ENCODE measurements at places on chromosomes 6 and 20. TPM values are rescaled to one million over a fixed set of nuclear protein-coding genes. Genes with fewer than 3 reads are reported as not detected.

GRCh38 chr6:135046912-135047311 is 7.7 kb downstream of the HBS1L start:
- H3K4me1 ChIP-seq = peaks cover 56% of the 10 kb centered on the region
- no peak overlapping the region for H3K4me3 ChIP-seq
- peaks cover 47% of the 10 kb centered on the region for H3K36me3 ChIP-seq
- no peak for DNase-seq

DNA sequence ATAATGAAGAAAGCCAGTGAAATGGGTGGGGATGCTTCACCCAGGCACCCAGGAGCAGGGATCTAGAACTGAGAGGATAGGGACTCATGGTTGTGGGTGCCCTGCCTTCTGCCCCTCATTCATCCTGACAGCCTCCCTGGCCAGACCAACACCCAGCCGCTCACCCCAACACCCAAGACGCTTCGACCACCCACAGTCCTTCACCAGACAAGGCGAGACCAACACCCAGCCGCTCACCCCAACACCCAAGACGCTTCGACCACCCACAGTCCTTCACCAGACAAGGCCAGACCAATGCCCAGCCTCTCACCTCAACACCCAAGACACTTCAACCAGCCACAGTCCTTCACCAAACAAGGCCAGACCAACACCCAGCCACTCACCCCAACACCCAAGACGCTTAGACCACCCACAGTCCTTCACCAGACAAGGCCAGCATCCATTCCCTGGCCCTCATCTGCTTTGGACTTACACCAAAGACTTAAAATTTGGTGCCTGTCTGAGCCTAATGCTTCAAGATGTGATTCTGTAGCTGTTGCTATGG is 131.5 kb downstream of the ANKRD60 start:
- DNase-seq = no peak
- H3K4me1 ChIP-seq = no peaks in the 10 kb centered on the region
- peaks cover 6% of the 10 kb centered on the region for H3K27me3 ChIP-seq
- no peaks in the 10 kb centered on the region for H3K36me3 ChIP-seq

DNA sequence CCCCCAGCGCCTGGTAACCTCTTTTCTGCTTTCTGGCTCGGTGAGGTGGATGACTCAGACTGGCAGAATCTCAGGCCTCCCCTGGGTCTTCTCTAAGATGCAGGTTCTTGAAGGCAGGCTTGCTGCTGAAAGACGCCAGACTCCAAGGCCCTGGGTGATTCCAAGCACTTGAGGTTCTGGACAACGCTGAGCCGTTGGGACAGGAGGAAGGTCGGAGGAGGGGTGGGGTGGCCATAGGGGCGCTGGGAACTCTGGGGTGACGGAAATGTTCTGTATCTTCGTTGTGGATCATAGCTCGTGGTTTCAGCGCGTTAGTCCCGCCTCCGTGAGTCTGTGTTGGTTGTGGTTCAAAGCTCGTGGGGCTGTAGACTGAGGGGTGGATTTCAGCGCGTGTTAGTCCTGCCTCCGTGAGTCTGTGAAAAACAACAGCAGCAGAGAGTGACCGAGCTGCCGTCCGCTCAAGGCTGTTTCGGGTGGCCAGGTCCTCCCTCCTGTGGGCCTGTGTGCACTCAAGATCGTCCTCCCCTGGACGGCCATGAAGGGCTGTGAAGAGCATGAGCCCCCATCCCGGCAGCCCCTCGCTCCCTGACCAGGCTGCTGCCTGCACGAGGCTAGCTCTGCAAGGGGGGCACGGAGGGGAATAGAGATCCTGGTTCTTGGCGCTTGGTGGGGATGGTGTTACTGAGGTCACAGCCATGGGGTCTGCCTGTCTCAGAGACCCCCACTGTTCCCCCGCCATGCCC is 7.7 kb downstream of the NTSR1 start:
- peak; percentile 39 for DNase-seq
- peak overlapping the region; percentile 1 for H3K4me3 ChIP-seq
- H3K27me3 ChIP-seq = peaks cover 42% of the 10 kb centered on the region
- H3K36me3 ChIP-seq = peaks cover 16% of the 10 kb centered on the region

GRCh38 chr6:40630051-40630450 is 42.9 kb upstream of the LRFN2 start:
- H3K27me3 ChIP-seq = no peaks in the 10 kb centered on the region
- no peaks in the 10 kb centered on the region for H3K36me3 ChIP-seq
- no peaks in the 10 kb centered on the region for H3K4me1 ChIP-seq

- H3K27ac ChIP-seq = no peak overlapping the region
- H3K27me3 ChIP-seq = peaks cover 9% of the 10 kb centered on the region
- no peaks in the 10 kb centered on the region for H3K4me1 ChIP-seq
- no peak overlapping the region for H3K4me3 ChIP-seq
- no peaks in the 10 kb centered on the region for H3K36me3 ChIP-seq
Observed at GRCh38 chr20:37575884-37576283, 48.2 kb upstream of the BLCAP start.

GRCh38 chr6:111838749-111839484 is 34.3 kb downstream of the FYN start:
- H3K27ac ChIP-seq = peak overlapping the region; percentile 72
- peak overlapping the region; percentile 10 for H3K4me3 ChIP-seq
- peaks cover 59% of the 10 kb centered on the region for H3K4me1 ChIP-seq
- H3K27me3 ChIP-seq = no peaks in the 10 kb centered on the region
- peaks cover 42% of the 10 kb centered on the region for H3K36me3 ChIP-seq

Gene DSP
- total RNA-seq = 0.33 TPM

DNA sequence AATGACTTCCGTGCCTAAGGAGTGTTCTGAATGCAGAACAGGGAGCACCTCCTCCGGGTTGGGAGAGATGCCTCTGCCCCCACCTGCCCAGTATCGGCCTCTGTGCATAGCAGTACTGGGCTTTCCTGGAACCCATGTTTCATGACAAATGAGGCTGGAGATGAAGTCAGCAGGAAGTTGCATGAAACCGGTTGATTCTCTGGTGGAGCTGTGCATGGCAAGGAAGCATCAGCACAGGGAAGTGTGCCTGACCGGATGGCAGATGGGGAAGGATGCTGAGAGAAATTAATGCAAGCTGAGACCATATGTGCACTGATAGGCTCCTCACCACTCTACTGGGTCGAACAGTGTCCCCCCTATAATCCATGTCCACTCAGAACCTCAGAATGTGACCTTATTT is 155.5 kb downstream of the CDH26 start:
- H3K4me1 ChIP-seq = no peaks in the 10 kb centered on the region
- H3K4me3 ChIP-seq = no peak overlapping the region
- DNase-seq = no peak
- H3K36me3 ChIP-seq = no peaks in the 10 kb centered on the region
- H3K27me3 ChIP-seq = peaks cover 11% of the 10 kb centered on the region

Gene OR2B6
- not detected for total RNA-seq

DNA sequence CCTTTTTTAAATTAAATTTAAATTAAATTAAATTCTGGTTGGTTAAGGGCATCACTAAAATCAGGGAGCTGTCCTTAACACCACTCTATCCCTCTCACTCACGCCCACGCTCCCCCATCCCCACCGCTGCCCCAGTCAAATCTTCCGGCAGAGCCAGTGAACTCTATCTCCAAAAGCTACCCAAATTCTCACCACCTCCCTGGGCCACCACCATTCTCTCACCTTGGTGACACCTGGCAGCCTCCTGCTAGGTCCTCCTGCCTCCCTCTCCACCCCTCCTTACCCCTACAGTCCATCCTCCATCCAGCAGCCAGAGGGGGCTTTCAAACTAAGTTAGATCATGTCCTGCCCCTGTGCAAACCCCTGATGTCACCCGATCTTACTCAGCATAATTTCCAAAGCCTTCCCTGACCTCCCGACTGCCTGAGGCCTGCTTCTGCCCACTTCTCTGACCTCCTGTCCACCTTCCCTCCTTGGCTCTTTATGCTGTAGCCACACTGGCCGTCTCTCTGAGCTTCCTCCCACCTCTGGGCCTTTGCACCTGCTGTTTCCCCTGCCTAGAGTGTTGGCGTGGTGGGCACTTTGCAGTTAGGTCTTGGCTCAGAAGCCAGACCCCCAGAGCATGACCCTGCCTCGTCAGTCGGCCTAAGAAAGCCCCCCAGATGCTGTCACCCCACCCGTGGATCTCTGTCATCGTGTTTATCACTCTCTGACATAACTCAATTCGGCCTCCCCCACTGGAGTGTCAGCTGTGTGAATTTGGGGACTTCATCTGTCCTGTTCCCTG is 24.7 kb downstream of the PTGIS start:
- H3K27ac ChIP-seq = peak overlapping the region; percentile 27
- DNase-seq = peak; percentile 9
- no peaks in the 10 kb centered on the region for H3K27me3 ChIP-seq
- H3K4me3 ChIP-seq = no peak overlapping the region
- peaks cover 35% of the 10 kb centered on the region for H3K36me3 ChIP-seq

DNA sequence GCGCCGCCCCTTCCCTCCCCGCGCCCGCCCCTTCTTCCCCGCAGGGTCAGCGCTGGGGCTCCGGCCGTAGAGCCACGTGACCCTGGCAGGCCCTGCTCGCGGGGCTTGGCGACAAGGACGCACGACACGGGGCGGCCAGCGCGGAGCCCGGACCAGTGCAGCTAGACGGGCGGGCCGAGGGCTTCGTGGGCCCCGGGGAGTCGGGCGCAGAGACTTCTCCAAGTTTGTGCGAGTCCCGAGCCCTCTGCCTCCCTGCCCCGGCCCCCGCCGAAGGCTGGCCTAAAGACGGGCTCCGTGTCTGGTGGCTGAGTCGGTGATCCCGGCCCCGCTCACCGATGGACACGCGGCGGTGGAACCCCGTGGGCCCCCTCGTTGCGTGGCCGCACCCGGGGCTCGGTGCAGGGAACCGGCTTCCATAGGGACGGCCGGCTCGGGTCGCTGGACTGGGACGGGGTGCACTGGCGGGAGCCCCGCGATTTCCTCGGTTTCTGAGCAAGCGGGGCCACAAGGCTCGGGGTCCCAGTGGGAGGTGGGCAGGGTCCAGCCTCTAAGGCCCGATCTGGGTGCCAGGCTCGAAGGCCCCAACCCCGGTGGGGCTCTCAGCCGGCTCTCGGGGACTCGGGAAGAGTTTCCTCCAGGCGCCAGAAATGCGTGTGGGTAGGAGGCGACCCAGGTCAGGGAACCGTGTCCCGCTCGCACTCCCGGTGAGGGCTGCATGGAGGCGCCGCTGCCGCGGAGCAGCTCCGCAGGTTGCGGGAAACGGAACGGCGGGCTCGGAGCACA is 452 bp upstream of the GATA5 start:
- DNase-seq = no peak
- no peak overlapping the region for H3K27ac ChIP-seq
- peaks cover 42% of the 10 kb centered on the region for H3K27me3 ChIP-seq
- no peaks in the 10 kb centered on the region for H3K4me1 ChIP-seq
- no peak overlapping the region for H3K4me3 ChIP-seq
- H3K36me3 ChIP-seq = no peaks in the 10 kb centered on the region

DNA sequence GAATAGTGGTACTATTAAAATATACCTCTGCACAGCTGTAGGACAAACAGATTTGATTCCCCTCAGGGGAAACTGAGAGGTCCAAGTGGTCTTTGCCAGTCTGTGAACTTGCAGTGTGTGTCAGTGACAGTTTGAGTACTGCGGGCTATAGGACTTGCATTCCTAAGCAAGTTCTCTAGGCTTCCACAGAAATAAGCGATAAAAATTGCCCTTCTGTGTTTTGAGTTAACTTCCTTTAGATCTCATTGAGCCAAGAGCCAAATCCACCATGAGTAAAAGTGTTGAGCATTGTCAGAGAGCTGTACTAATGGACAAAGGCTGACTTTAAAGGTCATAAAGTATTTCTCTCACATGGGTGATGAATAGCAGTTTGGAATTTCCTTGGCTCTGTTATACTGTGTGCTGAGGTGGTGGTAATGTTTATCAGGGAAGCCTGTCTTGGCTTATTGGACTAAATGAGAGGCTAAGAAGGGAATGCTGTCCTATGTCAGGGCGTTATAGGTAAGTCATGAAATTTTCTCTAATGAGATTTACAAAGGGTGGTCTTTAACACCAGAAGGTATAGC is 122.6 kb upstream of the MAP3K7 start:
- H3K4me1 ChIP-seq = no peaks in the 10 kb centered on the region
- H3K27me3 ChIP-seq = peaks cover 14% of the 10 kb centered on the region
- no peaks in the 10 kb centered on the region for H3K36me3 ChIP-seq
- no peak for DNase-seq
- H3K27ac ChIP-seq = no peak overlapping the region
- no peak overlapping the region for H3K4me3 ChIP-seq

GRCh38 chr6:96301781-96302180 is 219.8 kb upstream of the UFL1 start:
- H3K36me3 ChIP-seq = no peaks in the 10 kb centered on the region
- H3K27me3 ChIP-seq = no peaks in the 10 kb centered on the region
- peaks cover 5% of the 10 kb centered on the region for H3K4me1 ChIP-seq

Gene C6orf15
- not detected for total RNA-seq

Gene PHACTR3
- total RNA-seq = not detected

DNA sequence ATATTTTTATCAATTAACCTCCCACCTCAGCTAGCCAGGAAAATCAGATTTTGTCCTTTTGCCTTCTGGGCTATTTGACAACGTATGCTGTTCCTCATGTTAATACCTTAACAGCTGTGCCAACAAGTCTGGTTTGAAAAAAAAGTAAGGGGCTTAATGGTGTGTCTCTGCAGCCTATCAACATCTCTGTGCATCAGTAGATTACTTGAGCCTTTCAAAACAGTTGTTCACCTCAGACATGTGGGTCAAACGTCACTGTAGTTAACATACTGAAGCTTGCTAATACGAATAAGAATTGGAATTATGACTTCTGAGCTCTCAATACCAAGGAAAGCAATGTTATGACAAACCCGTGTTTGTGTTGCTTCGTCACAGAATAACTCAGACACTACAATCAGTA is 23.0 kb downstream of the CEP57L1 start:
- H3K36me3 ChIP-seq = peaks cover 2% of the 10 kb centered on the region
- no peak overlapping the region for H3K4me3 ChIP-seq
- no peak overlapping the region for H3K27ac ChIP-seq
- H3K4me1 ChIP-seq = peaks cover 14% of the 10 kb centered on the region
- H3K27me3 ChIP-seq = no peaks in the 10 kb centered on the region
- no peak for DNase-seq

- no peak for DNase-seq
- H3K27ac ChIP-seq = no peak overlapping the region
- no peaks in the 10 kb centered on the region for H3K36me3 ChIP-seq
- peaks cover 2% of the 10 kb centered on the region for H3K4me1 ChIP-seq
- H3K27me3 ChIP-seq = peaks cover 15% of the 10 kb centered on the region
- H3K4me3 ChIP-seq = no peak overlapping the region
Observed at GRCh38 chr6:133568970-133569889, 319.7 kb upstream of the TCF21 start.

Gene BPIFB3
- total RNA-seq = not detected

DNA sequence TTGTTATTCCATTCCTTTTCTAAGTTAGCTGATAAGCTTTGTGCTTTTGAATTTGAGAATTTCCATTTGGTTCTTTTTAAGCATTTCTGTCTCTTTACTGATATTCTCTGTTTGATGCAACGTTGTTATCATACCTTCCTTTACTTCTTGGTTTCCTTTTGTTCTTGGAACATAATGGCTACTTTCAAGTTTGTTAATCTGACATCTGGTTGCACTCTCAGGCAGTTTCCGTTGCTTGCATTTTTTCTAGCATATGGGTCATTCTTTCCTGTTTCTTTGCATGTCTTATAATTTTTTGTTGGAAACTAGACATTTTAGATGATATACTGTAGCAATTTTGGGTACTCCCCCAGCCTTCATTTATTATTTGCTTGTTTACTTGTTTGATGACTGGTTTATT is 12.5 kb downstream of the CDC5L start:
- H3K36me3 ChIP-seq = peaks cover 71% of the 10 kb centered on the region
- peaks cover 20% of the 10 kb centered on the region for H3K4me1 ChIP-seq

Data from activated CD4-positive, alpha-beta memory T cell treated with anti-CD3 and anti-CD28 coated beads, Interleukin-2, amount 10 ng/mL, durations not matched to agents 7 days and 5 days (primary cell).